Osteoblast (primary cell): ENCODE measurements at places on chromosomes 1 and 21. TPM values are rescaled to one million over a fixed set of nuclear protein-coding genes. Genes with fewer than 3 reads are reported as not detected.

Gene MCOLN2
- 0.88 and 1.8 TPM in 2 replicates for total RNA-seq

Gene TPTE
- not detected in 2 replicates for total RNA-seq

Gene FMOD
- 2.9 and 5.9 TPM in 2 replicates for total RNA-seq

Gene FPGT
- total RNA-seq: 16.3 and 19.2 TPM in 2 replicates

Gene EPHX1
- total RNA-seq: 67.0 and 77.2 TPM in 2 replicates

Gene LAMC2
- total RNA-seq: 3.3 and 3.5 TPM in 2 replicates

Gene CYP4Z1
- total RNA-seq: not detected in 2 replicates

Gene GNG4
- total RNA-seq: under 0.01 and 0.29 TPM in 2 replicates

Gene LAMB3
- total RNA-seq: 5.4 and 9.7 TPM in 2 replicates

Gene CRABP2
- total RNA-seq: 9.1 and 16.6 TPM in 2 replicates
